ENCODE measurements at places on chromosomes 16 and 17.
A peak's percentile ranks its signal among the peaks of the same experiment; 100 is the strongest.

- no peak for DNase-seq
These were observed 19.9 kb upstream of the ZC3H18 start for GRCh38 chr16:88550246-88550661.

GRCh38 chr16:77043076-77043475, 147.9 kb upstream of the MON1B start:
- DNase-seq = no peak

GRCh38 chr17:81207610-81208581, 14.9 kb downstream of the CEP131 start:
- no peak for DNase-seq

GRCh38 chr16:57635266-57636097, 7.1 kb downstream of the ADGRG1 start:
- DNase-seq = no peak

GRCh38 chr17:59073972-59074371, 32.7 kb downstream of the TRIM37 start:
- DNase-seq = no peak

DNA sequence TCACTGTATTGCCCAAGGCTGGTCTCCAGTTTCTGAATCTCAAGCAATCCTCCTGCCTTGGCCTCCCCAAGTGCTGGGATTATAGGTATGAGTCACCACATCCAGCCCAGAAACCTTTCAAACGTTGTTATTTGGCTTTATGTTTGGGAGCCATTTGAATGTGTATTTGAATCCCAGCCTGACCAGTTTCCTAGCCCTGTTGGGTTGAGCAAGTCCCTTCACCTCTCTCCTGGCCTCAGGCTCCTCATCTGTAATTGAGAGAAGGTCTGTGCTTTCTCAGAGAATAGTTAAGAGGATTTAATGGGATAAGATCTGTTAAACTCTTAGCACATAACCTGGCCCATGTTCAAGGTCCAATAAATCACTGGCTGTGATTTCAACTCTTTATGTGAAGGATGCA, 385.8 kb upstream of the RBFOX1 start:
- no peak for DNase-seq

GRCh38 chr16:74768239-74768638, 6.4 kb downstream of the FA2H start:
- DNase-seq = no peak

DNA sequence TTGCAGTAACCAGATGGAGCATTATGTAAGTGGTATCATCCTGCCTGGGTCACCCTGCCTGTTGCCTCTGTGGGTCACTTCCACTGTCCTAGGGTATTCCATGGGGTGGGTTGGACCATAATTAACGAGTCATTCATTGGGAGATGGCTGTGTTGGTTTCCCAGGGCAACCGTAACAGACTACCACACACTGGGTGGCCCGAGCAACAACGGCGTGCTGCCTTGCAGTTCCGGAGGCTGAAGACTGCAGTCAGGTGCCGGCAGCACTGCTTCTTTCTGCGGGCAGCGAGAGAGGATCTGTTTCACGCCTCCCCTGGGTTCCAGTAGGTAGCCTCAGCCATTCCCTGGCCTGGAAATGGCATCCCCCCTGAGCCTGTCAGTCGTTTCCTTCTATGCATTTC, 28.9 kb upstream of the CMIP start:
- peak; percentile 23 for DNase-seq

- DNase-seq = no peak
These were observed 174.4 kb downstream of the CPPED1 start for GRCh38 chr16:12629271-12629670.

DNA sequence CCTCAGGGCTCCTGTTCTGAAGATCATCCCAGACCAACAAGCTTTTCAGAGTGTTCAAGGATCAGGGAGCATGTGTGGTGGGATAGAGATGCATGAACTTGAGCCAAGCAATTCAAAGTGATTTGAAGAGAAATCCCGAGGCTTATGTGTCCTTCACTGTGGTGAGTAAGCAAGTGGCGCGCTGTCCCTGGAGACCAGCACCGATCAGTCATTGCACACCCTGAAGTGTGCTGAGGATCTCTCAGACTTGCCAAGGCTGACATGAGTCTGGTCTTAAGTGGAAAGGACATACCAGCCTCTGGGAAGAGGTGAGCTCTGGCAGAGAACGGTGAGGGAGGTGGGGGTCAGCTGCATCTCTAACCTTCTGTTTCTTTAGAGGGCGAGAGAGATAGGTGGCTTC, 43.8 kb upstream of the CDH13 start:
- no peak for DNase-seq

DNA sequence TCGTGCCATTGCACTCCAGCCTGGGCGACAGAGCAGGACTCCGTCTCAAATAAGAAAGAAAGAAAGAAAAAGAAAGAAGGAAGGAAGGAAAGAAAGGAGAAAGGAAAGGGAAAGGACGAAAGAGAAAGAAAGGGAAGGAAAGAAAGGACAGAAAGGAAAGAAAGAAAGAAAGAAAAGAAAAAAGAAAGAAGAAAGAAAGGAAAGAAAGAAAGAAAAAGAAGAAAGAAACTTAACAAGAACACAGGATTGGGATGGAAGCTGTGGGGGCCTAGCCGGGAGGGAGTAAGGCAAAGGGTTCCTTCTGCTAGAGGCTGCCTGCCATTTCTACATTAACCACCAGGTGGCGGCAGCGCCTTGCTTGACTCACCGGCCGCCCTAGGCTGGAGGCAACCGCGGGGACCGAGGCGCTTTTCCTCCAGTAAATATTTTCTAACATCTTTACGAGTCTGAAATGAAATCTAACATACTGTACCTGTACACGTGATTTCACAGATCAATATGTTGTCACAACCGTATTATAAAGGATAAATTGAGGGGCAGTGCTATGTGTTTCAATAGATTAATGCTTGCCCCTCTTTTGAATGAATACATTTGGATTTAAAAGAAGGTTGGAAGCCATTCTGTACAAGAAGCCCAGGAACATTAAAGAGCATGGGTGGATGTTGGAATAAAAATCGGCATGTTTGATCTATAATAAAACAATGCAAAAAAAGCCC, 6.1 kb downstream of the GJD3 start:
- DNase-seq = peak; percentile 82

DNA sequence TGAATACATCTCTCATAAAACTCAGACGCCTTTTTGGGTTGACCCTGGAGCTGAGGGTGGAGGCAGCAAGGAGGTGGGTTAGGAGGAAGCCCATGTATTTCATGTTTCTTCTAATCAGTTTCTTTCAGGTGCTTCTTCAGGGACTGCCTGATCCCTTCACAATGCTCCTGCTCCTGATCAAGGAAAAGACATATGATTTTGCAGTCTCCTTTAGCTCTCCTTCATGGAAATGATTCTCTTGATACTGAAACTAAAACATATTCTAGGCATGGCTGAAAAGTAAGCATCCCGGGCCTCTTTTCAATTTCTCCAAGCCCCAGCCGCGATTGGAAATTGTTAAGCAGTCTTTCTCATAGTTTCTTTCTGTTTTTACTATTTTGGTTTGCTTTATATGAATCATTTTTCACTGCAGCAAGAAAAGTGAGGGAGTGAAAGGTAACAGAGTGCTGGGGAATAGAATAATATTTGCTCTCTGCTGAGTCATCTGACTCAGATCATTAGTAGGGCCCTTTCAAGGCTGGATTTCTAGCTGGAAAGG, 730.7 kb downstream of the CDH11 start:
- DNase-seq = no peak
